ENCODE measurements at places on chromosomes 2 and 18. TPM values are rescaled to one million over a fixed set of nuclear protein-coding genes. Genes with fewer than 3 reads are reported as not detected.

GRCh38 chr2:240568678-240569522 is 616 bp downstream of the RNPEPL1 start:
- DNase-seq, result no peak

DNA sequence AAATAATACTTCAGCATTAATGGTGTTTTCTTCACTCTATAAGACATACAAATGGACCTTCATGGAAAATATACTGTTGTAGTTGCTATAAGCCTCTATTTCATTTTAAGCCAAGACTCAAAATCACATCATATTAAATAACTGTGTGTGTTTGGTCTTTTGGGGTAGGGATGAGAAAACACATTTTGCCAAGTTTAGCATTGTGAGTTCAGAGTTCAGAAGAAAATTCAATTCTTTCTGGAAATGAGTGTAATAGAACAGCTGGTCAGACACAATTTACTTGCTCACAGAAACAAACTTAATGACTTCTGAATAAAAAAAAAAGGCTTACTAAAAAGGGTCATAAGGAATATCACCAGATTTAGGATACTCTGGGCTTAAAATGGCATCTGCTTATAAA is 149.5 kb downstream of the LRRTM4 start:
- DNase-seq, result no peak

DNA sequence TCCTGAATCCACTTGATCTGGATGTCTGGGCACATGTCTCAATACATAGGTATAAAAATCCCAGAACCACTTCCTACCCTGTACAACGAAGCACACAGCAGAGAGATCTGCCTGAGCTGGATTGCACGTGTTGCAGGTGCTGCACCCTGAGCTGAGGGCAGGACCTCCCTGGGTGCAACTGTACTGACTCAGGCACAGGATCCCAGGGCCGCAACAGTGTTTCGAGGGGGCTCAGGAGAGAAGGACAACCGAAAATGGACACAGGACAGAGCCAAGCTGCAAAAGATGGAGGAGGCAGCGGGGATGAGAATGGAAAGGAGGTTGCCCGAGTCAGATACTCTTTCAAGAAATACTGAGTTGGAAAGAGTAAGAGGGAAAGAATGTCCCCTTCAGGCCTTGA is 354.1 kb downstream of the EIPR1 start:
- DNase-seq, result no peak

Gene REEP1
- total RNA-seq, result 7.8 TPM

- DNase-seq, result no peak
These were observed 9.4 kb downstream of the CRACDL start for GRCh38 chr2:98926601-98927000.

Gene MRPL53
- 30.2 TPM for total RNA-seq

DNA sequence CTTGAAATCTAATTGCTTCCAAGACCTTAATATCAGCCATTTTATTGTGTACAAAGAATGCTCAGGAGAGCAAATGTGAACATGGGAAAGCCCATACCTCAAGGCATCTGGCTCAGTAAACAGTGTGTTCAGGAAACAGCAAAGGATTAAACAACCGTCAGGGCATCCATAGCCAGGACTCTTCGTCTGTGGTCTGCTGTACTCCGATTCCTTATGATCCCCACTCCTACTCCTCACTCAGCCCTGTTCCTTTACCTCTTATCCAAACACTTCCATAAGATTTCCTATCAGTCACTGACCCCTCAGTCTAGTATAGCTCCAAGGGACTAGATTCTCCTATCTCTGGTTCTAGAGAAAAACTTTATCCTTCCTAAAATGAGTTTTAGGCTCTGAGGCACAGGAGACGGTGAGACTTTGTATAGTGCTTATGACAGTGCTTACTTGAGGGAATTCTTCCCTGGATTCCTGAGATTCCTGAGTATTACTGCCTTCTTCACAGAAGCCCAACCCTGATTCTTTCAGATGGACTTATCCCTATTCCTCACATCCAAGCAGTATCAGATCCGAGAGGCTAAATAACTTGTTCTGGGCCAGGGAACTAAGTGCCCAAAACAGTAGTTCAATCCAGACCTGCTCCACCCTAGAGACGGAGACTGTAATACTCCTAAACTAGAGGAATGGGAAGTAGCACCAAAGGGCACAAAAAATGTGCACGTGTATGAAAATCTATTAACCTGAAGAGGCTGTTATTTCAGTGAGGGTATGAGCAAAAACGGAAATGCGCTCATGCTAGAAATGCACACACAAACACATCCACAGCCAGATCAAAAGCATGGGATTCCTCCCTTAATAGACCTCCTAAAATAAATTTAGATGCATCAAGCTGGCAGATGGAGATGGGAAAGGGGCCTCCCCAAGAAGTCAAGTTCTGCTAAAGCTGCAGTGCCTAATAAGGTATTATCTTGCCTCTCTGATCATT is 42.1 kb upstream of the SIGLEC15 start:
- DNase-seq, result peak; percentile 43

Gene DLX2
- 0.81 TPM for total RNA-seq

DNA sequence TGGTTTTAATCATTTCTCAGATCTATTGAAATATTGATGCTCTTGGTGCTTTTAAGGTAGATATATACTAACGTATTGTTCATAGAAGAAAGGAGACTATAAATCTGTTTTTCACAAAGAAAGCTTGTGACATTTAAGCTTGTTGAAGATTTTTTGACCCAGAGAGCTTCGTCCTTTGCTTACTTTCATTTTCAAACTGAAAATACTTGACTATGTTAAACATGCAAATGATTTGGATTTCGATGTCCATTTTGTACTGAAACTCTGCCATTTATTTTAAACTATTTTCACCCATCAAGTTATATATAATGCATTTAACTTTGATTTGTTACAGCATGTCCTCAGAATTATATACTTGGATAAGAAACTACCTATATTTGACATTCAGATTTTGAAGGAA is 85.2 kb downstream of the SLC4A10 start:
- DNase-seq, result no peak

GRCh38 chr18:8835521-8835953 is 130.2 kb downstream of the MTCL1 start:
- DNase-seq, result no peak

Gene COLEC11
- not detected for total RNA-seq

Measured in A172 (cell line).